ENCODE measurements at places on chromosomes 12 and 14. TPM values are rescaled to one million over a fixed set of nuclear protein-coding genes. Genes with fewer than 3 reads are reported as not detected.
A peak's percentile ranks its signal among the peaks of the same experiment; 100 is the strongest.

The DLGAP5 gene
- 36.0 TPM for total RNA-seq

The TSFM gene
- total RNA-seq = 64.0 TPM

The AKAP5 gene
- 3.1 TPM for total RNA-seq

The FOXN4 gene
- total RNA-seq = not detected

The GLS2 gene
- 2.3 TPM for total RNA-seq

The KRT8 gene
- not detected for total RNA-seq

The DGKA gene
- 221 TPM for total RNA-seq

The TBX5 gene
- total RNA-seq = not detected

The KLHDC1 gene
- 2.0 TPM for total RNA-seq

The C12orf56 gene
- not detected for total RNA-seq

The FOXG1 gene
- total RNA-seq = not detected

The TSPAN11 gene
- not detected for total RNA-seq

The CIDEB gene
- total RNA-seq = 12.4 TPM

The RNF212B gene
- total RNA-seq = not detected

GRCh38 chr12:14264778-14265177, 100.7 kb upstream of the ATF7IP start:
- DNase-seq = no peak

- no peak for DNase-seq
Observed at GRCh38 chr12:116244474-116245090, 32.9 kb downstream of the MED13L start.

DNA sequence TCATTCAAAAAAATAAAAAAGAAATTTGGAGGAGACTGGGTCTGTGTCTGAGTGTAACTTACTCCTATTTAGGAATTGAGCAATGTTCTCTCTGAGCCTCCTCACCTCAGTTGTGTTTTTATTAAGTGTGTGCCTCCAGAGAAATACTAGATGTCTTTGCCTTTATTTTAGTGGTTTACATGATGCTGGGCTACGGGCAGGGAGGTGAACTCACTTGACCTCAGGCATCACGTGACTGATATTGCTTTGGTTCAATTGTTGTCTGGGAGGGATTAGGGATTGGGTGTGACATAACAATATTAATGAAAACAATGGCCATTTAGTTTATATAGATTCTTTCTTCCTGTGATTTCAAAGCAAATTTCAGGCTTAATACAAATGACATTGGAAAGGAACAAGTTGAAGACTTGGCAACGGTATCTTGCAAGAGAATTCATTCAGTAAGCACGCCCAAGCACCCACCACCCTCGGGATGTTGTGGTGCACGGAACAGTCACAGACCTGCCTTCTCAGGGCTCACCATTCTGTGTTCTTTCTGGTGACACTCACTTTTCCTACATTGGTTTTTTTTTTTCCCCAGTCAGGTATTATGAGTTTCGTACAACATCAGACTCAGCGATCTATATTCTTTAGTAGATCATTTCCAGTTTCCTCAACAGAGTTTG, 77.5 kb downstream of the BMP4 start:
- no peak for DNase-seq

- peak; percentile 75 for DNase-seq
Observed at GRCh38 chr14:100285021-100285912, 21.0 kb downstream of the SLC25A29 start.

GRCh38 chr12:81080431-81080983, 2.6 kb downstream of the ACSS3 start:
- no peak for DNase-seq

DNA sequence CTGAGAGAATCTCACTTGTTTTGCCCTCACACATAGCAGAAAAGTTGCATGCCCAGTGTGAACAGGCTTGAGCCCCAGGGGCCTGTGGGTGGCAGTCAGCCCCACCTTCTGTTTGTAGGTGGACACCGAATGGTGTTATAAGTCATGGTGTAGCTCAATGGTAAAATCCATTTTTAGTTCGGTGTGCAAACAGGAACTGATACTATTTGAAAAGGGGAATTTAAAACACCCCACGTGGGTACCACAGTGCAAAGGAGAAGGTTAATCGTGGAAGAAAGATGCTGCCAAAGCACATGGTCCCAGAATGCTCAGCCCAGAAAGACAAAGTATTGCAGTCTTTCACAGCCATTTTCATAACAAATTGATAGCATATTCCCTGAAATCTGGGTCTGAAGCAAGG, 71.8 kb upstream of the GZMB start:
- no peak for DNase-seq

- DNase-seq = no peak
Observed at GRCh38 chr12:111248236-111249017, 120.5 kb downstream of the PHETA1 start.

- no peak for DNase-seq
Observed at GRCh38 chr12:24054416-24054815, 104.9 kb upstream of the SOX5 start.

DNA sequence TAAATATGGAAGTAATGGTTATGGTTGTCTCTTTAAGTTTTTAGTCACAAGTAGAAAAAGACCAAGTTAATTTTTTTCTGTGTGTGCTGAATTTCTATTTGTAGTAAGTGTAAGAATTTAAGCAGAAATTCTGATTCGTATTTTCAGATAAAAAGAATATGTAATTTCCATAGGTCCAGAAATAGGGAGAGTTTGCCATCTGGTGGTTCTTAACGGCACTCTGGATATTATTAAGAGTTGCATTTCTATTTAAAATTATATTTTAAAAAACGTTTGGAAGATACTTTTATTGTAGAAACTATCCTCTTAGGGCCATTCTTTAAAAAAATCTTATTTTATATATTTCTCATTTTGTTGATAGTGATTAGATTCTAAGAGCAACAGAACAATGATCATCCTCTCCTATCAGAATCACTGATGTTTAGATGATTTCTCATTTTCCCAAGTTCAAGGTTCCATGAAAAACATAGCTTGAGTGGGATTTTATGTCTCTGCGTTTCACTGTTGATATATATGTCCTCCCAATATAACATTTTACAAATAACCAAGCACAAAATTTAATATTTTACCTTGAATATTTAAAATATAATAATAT, 88.3 kb downstream of the LRRK2 start:
- DNase-seq = no peak

DNA sequence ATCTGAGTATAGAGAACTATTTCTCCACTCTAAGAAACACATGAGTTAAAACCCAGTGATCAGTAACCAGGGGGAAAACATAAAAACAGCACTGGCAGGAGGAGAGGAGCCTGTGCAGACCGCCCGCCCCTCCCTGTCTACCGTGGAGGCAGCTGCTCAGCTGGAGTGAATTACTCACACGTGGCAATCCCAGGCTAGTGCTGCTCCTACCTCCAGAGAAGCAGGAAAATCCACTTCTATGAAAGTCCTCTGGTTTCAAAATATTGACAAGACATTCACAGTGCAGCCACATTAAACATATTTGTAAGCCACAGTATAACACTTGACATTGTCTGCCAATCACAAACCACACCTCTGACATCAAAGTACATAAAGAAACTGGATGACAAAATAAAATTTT, 16.7 kb downstream of the TMEM132D start:
- no peak for DNase-seq

GRCh38 chr12:53948650-53949593, 5.8 kb upstream of the HOXC12 start:
- no peak for DNase-seq

- DNase-seq = no peak
Observed at GRCh38 chr12:31316891-31317290, 9.1 kb downstream of the SINHCAF start.

- no peak for DNase-seq
Observed at GRCh38 chr14:68392393-68393141, 400.3 kb downstream of the ZFP36L1 start.

DNA sequence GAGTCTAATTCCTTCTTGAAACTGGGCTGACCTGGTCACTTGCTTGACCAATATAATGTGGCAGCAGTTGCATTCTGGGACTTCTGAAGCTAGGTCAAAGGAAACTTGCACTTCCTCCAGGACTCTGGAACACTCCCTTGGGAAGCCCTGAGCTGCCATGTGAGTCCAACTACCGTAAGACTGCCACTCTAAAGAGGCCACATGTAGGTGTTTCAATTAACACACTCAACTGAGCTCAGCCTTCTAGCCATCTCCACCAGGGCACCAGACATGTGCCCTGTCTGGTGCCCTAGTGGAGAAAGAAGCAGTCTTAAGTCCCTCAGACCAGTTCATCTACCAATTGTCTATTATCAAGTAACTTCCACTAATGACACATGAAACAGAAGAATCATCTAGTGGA, 6.1 kb upstream of the TEP1 start:
- DNase-seq = no peak

DNA sequence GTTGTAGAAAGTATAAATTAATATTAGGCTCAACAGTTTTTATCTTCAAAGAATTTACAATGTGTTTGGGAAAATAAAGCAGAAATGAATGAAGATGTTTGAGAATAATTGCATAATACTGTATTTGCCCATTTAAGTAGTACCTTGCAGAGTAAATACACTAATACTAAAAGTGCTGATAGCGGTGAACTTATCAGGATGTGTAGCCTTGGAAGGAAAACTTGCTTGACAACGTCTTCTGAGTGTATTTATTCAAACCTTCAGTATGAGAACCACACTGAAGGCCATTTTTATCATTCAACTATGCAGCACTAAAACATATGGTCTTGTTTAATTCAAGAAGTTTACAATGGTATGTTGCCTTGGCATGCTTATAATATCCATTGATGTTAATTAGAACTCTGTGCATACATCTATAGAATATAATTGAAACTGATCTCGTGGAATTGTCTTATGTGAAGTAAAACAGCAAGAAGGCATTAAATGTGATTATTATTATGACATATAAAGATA, 41.3 kb downstream of the MSRB3 start:
- DNase-seq = no peak

DNA sequence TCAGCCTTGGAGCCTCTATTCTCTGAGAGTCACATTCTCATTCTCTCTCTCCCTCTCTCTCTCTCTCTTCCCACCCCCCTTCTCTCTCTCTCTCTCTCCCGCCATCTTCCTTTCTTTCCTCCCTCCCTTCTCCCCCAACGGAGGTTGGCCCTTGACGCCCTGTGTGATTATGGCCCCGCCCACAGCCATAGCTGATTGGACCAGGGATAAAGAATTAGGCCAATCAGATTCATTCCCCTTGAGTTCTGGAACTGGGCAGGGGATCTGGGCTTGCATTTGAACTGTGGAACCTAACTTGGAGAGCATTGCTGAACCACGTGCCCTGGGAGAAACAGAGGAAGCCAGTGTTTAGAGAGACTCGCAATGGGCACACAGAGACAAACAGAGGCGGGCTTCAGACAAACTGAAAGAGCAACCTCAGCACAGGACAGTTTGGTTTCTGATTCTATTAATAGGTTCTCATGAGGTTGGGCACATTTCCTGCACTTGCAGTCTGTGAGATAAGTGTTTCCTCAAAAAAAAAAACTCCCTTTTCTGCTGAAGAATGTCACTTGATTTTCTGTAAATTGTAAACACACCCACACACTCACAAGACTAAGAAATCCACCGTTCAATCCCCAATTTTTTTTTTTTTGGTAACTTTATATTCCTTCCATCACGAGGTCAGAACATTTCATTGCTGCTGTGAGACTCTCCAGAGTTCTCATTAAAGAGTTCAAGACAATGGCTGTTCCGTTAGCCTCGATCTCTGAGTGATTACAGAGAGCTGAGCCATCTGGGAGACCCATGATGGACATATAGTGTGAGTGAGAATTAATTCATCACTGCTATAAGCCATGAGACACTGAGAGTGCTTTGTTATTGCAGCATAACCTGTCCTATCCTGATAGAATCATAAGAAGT, 3.5 kb upstream of the P2RX7 start:
- DNase-seq = peak; percentile 78

GRCh38 chr12:27502021-27502435, 22.0 kb upstream of the PPFIBP1 start:
- no peak for DNase-seq

GRCh38 chr12:111074559-111074958, 154.2 kb upstream of the MYL2 start:
- no peak for DNase-seq
